COR-L47 (cell line): ENCODE measurements at places on chromosomes 2 and 18.

DNA sequence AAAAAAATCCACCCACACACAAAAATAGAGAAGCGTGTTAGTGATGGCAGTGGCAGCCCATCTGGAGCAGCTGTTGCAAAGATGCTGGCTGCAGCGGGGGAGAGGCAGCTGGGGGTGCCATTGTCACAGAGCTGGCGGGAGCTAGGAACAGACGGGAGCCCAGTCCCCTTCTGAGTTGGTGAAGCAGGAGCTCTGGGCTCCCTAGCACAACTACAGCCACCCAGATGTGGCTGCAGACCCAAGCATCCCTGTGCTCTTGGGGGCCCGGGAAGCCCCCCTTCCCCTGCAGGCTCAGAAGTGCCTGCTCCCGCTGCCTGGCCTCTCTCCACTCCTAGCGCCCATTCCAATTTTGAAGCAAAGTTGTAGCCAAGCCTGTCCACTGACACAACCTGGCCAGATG is 366.6 kb upstream of the MC4R start:
- DNase-seq: no peak

GRCh38 chr2:171407030-171407675 is 26.6 kb downstream of the METTL8 start:
- no peak for DNase-seq

DNA sequence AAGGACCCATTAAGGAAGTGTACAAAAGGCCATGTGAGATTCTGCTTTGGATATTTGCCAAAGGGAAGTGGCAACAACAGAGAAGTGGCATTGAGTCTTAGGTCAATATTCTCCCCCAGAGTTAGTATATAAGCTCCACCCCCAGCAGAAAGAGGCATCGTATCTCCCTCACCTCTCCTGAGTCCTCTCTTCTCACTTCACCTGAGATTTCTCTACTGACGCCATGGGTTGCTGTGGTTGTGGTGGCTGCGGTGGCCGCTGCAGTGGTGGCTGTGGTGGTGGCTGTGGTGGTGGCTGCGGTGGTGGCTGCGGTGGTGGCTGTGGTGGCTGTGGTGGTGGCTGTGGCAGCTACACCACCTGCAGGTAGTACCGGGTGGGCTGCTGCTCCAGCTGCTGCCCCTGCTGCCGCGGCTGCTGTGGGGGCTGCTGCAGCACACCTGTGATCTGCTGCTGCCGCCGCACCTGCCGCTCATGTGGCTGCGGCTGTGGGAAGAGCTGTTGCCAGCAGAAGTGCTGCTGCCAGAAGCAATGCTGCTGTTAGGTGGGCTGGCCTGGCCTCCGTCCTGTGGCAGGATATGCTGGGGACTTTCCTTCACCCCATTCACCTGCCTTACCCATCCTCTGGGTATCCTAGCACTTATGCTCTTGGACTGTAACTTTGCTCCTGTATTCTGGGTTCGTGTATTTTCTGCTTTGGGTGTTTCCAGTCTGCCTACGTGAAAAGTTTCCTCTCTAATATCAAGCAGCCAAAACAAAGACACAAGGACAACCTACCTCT is 5.9 kb downstream of the SCYGR3 start:
- no peak for DNase-seq

- no peak for DNase-seq
Observed at GRCh38 chr2:56118474-56118873, 65.3 kb upstream of the CCDC85A start.

GRCh38 chr2:46227674-46228289 is 69.4 kb upstream of the EPAS1 start:
- no peak for DNase-seq

DNA sequence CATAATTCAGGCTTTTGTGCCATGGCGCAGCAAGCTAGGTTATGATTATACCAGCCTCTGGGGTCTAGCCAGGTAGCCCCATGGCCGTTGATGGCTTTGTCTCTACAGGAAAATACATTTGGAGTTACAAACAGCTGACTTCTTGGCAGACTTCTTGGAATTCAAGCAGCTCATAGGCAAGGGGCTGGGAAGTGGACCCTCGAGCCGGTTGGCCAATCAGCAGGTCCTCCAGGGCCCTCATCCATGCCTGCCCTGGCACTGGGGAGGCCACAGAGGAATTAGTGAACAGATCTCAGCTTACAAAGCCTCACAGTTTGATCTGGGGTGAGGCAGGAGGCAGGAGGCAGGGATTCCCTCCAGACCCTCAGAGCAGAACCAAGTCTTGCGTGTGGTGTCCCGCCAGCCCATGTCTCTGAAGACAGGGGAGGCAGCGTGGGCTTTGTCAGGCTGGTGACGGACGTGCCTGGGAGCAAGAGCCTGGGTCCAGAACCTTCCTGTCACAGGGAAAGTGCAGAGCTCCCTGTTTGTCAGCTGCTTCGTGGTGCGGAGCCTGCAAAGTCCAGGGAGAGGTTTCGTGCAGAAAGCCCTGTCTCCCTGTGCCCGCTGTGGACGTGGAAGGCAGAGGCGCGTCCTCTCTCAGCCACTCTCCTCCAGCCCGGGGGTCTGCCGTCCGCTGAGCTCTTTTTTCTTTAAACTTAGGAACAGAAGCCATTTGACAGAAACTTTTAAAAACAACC is 131.7 kb downstream of the KLHL29 start:
- DNase-seq: no peak

- DNase-seq: no peak
Observed at GRCh38 chr2:31312898-31313297, 78.9 kb downstream of the EHD3 start.

DNA sequence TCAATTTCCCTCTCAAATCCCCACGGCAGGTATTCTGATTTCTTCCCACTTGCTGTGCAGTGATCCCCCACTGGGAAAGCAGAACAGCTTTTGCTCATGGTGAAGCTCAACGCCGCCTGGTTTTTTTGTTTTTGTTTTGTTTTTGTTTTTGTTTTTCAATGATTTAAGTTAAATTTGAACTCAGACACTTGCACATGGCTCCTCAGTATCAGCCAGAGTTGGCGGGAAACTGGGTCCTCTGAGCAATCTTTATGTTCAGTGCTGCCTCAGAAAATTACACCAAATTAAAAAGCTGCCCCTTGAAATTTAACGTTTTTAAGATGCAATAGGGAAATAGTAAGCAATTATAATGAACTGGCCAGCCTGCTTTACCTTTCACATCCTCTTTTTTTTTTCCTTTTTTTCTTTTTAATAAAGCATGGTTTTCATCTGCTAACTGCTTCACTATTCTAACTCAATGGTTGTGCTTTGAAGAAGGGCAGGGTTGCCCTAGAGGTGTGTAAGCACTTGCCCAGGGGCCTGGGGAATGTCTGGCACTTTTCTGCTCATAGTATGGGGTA is 277.0 kb upstream of the HNRNPA3 start:
- DNase-seq: no peak

GRCh38 chr2:232418466-232419244 is 12.0 kb downstream of the ALPG start:
- no peak for DNase-seq

DNA sequence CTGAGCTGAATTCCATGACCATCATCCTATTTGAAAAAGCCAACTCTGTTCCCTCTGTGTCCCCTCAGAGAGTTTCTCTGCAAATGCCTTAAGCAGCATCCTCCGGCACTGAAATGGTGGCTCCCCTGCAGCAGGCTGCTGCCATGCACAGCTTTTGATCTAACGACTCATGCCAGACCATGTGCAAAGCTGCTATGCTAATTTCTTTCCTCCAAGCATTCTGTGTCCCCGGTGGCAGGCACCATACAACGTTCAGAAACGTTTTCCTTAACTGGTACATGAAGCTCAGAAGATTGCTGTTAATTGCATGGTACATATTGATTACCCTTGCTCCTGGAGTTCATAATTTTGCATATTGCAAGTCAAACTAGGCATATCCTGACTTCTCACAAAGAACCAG is 336.8 kb downstream of the RBM43 start:
- peak; percentile 38 for DNase-seq

DNA sequence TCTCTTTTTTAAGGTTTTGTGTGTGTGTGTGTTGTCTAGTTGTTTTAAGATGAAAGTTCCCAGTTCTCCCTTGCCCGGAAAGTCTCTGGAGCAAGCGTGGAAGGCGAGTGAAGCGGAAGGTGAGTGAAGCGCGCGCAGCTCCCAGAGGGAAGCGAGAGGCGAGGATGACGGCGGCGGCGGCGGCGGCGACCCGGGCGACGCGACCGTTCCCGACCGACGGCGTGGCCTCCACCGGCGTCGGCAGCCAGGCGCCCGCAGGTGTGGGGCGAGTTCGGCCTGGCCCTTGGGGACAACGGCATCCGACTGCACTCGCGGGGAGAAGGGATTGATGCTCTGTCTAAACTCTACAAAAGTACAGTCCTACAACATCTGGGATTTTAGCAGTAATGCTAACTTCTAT is 321.9 kb downstream of the CELF4 start:
- DNase-seq: no peak

DNA sequence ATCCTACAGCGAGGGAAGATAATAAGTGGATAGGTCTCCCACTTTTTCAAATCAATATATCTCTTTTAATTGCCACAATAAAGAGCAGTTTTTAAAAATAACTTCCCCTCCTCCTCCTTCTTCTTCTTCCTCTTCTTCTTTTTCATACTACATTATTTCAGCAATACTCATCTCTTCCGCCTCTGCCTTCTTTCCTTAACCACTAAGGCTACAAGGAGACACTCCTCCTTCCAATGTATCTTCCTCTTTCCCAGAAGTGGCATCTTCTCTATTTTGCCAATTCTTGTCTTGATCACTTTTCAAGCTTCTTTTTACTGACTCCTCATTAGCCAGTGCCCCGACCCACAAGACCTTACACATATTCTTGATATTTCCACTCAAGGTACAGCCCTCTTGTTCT is 546.6 kb upstream of the CHAC2 start:
- no peak for DNase-seq
